ENCODE measurements at places on chromosomes 7 and 10.

DNA sequence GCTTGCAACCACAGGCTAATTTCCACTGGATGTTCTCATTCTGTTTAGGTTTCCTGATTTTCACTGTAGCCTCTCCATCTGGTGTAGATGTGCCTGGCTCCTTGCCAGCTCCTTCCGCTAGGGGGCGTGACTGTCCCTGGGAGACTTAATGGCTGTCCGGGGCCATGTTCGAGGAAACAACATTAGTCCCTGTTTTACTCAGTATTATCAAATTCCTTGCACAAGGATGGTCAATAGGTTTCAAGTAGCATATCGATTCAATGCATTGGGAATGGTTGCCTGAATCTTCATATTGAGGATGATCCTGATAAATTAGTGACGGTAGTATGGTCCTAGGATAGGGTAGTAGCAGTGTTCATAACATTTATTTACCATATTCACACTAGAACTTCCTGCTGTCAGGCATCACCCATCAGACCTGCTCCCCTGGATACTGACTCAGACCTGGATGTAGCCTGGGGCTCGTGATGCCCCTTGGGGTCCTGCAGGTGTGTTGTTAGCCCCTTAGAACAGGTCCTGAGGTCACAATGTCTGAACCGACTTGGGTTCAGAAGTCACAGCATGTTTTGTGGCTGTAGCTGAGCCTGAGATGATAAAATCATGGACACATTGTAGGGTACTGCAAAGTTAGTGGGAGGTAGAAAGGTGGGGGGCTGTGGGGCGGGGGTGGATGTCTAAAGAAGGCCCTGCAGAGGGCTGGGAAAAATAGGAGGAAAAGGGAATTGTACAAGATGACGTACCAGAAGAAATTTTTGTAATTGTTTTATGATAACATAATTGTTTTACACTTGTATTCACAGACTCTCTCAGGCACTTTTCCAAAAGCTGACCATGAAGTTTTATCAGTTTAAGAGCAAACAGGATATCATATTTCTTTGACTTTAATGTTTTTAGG, 8.9 kb upstream of the EXOC6 start:
- no peak for DNase-seq

GRCh38 chr10:63464402-63465292, 1.1 kb downstream of the JMJD1C start:
- DNase-seq, result no peak

- no peak for DNase-seq
Observed at GRCh38 chr10:116490028-116490662, 55.6 kb upstream of the PNLIP start.

DNA sequence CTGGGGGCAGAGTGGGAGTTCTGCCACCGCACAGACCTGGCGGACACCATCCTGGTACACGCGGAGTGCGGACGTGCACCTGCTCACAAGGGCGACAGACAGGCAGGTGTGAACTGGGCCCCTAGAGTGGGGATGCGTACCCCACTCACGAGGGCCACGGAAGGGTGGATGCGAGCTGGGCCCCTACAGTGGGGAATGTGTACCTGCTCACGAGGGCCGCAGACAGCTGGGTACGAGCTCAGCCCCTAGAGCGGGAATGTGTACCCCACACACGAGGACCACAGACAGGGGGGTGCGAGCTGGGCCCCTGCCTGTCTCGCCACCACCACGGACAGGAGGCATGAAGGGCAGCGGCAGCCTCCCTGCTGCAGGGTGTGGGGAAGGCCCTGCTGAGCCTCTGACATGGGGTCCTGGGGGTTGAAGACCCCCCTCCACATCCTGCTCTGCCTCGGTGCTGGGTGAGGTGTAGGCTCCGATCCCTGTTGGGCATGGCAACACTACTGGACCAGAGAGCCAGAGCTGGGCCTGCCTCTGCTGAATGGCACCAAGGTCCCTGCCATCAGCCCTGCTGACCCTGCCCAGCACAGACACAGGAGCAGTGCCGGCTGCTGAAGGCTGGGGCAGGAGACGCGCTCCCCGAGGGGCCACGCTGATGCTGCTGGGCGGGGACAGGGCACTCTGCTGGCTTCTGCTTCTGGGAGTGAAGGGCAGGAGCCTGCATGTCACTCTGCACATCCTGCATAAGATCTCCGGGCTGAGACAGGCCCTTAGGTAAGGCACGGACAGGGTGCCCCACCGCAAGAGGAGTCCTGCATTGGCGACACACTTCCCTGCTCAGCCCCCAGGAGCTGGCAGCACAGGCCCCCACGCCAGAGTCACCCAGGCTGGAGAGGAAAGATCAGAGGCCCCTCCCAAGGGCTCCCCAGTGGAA, 259.2 kb downstream of the MAD1L1 start:
- no peak for DNase-seq

- DNase-seq, result no peak
Observed at GRCh38 chr10:102316421-102316820, 71.1 kb downstream of the GBF1 start.

- DNase-seq, result no peak
Observed at GRCh38 chr10:102109166-102110116, 10.7 kb downstream of the LDB1 start.

GRCh38 chr7:86911659-86912058, 147.8 kb downstream of the ELAPOR2 start:
- no peak for DNase-seq

GRCh38 chr7:36937754-36938563, 213.7 kb upstream of the AOAH start:
- DNase-seq, result no peak

DNA sequence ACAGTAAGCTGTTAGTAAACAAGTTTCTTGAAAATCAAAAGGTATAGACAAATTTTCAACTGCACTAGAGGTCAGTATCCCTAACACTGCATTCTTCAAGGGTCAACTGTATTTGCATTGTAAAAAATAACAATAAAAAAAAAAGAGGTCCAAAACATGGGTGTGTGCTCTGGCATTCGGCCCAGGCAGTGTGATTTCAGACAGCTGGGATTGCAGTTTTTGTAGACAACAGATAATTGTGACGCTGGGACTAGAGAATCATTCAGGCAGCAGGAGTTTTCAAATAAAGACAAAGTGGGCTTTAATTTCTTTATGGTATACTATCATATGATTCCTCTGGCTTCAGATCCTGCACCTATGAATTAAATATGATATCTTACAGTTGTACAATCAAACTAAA, 543.2 kb upstream of the SEMA3D start:
- DNase-seq, result no peak

- DNase-seq, result no peak
Observed at GRCh38 chr7:21671859-21672258, 129.0 kb downstream of the DNAH11 start.

DNA sequence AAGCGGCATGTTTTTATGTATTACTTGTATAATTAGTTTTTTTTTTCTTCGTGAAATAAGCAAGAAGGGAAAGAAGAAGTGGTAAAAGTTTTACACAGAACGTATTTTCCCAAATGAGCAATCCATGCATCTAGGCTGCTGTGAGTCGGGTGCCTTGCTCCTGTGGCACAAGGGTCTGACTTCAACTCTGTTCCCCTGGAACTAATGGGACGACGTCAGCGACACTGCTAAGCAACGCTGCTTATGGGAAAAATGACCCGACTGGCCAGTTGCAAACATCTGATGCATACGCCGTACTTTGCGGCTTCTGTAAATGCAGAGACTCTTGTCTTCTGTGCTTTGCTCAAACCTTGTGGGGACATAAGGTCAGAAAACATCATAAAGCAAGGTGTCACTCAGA, 66.3 kb downstream of the MPP7 start:
- no peak for DNase-seq

GRCh38 chr10:932589-932988, 1.1 kb upstream of the LARP4B start:
- no peak for DNase-seq

- no peak for DNase-seq
Observed at GRCh38 chr7:103704701-103705100, 258.7 kb upstream of the SLC26A5 start.

DNA sequence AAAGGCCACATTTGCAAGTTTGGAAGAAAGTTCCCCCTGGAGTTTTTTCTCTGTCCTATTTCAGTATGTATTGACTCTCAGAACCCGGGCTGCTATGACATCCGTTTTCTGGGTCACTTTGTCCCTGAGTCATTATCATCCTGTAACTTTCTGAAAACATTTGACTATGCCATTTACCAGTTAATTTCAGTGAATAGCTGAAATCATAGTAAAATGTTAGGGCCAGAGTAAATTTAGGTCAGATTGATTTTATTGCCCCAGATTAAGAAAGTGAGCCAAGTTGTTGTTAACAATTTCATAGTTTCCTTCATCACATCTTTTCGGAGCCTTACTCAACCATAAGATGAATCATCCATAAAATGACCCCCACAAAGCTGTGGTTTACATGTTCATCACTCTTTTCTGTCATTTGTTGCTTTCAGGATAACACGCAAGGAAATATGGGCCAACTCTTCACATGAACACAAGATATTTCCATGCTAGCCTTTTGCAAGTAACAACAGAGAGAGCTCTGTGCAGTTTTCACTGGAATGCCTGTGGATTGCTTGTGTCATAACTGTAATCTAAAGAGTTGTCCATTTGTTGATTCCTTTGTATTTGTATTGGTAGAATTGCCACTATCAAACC, 3.9 kb upstream of the MACC1 start:
- DNase-seq, result no peak

DNA sequence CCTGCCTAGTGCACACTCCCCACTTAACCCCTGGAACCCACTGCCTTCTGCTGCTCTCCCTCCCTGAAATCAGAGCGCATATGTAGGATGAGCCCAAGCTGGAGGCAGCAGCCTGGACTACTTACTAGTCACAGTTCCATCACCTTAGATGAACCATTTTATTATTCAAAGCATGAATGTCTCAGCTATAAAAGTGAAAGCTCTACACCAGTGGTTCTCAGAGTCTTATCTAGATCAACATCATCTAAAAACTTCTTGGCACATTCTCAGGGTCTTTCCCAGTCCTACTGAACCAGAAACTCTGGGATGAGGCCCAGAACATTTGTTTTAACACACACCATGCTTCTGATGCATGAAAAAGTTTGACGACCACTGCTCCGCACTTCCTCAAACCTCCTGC, 100.3 kb upstream of the ANK3 start:
- DNase-seq, result no peak

- no peak for DNase-seq
Observed at GRCh38 chr7:127392182-127392565, 334 bp downstream of the ZNF800 start.

DNA sequence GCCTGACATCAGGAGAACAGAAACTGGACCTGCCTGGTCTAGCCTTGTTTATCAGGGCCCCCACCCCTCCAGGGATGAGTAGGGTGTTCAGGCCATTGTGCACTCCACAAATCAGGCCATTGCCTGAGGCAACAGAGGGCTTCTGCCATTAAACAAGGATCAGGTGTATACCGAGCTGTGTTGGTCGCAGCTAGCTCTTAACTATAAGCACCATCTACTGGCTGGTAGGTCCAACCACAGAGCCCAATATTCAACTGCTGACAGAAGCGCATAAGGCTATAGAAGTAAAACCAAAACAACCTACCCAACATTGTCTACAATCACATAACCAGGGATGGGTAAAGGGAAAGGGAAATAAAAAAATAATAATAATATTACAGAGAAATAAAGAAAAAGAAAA, 451.7 kb upstream of the TEX47 start:
- DNase-seq, result no peak

DNA sequence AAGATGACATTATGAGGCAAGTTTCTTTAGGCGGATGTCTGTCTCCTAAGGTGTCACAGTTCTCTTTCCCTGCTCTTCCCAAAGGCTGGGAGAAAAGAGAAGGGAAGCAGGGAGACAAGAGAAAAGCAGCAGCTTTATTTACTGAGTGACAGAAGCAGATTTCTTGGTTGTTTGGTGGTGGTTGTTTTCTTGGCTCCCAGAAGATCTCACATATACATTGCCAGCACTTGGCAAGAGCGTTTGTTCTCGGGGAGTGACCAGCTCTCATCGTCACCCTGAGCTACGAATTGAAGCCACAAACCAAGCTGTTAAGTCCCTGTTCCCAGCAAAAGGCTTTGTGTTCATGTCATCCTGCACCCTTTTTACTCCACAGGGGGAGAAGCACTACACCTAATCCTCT, 11.4 kb downstream of the CDHR3 start:
- no peak for DNase-seq

DNA sequence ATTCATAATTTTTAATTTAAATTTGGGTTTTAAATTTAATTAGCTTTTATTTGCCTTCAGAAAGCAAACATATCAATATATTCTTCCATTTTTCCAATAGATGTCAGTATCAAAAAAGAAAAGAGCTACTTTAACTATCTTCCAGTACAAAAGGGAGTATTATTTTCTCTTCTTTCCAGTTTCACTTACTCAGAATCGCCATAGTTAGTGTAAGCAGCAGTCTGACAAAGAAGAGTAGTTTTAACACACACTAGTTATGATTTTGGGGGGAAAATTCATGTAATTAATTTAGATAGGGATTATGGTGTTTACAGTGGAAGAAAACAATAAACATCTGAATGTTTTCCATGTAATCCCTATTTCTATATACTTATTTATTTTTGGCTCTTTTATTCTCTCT, 272.6 kb upstream of the DGKB start:
- no peak for DNase-seq

GRCh38 chr10:130434446-130435385, 298.5 kb downstream of the GLRX3 start:
- peak; percentile 24 for DNase-seq
